Pulmonary artery endothelial cell (primary cell): ENCODE measurements at places on chromosomes 3 and 15. TPM values are rescaled to one million over a fixed set of nuclear protein-coding genes. Genes with fewer than 3 reads are reported as not detected.

FEZF2 gene
- not detected in 2 replicates for total RNA-seq

GPR171 gene
- total RNA-seq = not detected in 2 replicates

NTRK3 gene
- not detected in 2 replicates for total RNA-seq

ABI3BP gene
- total RNA-seq = 9.3 and 14.5 TPM in 2 replicates

CCDC13 gene
- total RNA-seq = 0.07 and 0.33 TPM in 2 replicates

MNS1 gene
- total RNA-seq = 0.92 and 1.5 TPM in 2 replicates

CSPG5 gene
- 0.66 and 0.71 TPM in 2 replicates for total RNA-seq

ZNF621 gene
- total RNA-seq = 8.8 and 9.6 TPM in 2 replicates

C3orf85 gene
- total RNA-seq = not detected in 2 replicates

PTPRG gene
- 41.0 and 45.1 TPM in 2 replicates for total RNA-seq

NUDT16 gene
- total RNA-seq = 24.5 and 24.6 TPM in 2 replicates
